Stimulated activated CD4-positive, alpha-beta T cell treated with anti-CD3 and anti-CD28 coated beads, Interleukin-2, amount 100 ng/mL, for 4 hours (primary cell): ENCODE measurements at places on chromosomes 3 and 15.

GRCh38 chr15:68407886-68408881 is 23.8 kb downstream of the ITGA11 start:
- no peak for DNase-seq

DNA sequence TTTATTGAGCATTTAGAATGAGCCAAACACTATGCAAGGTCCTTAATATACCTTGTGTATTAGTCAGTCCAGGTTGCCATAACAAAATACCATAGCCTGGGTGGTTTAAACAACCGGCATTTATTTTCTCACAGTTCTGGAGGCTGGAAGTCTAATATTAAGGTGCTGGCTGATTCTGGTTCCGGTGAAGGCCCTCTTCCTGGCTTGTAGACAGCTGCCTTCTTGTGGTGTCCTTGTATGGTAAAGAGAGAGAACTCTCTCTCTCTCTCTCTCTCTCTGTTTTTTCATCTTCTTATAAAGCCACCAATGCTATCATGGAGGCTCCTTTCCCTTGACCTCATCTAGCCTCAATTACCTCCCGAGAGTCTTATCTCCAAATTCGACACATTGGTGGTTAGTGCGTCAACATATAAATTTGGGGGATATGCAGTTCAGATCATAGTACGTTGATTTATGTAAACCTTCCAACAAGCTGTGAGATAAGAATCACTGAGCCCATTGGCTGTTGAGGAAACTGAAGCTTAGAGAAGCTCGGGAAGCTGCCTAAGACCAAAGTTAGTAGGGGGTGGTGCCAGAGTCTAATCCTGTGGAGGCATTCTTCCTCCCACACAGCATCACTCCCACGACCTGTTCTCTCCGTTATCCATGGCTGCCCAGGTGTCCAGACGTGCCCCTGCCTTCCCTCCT is 298.0 kb upstream of the PROK2 start:
- DNase-seq, result no peak

GRCh38 chr3:73766599-73767381 is 142.0 kb upstream of the PDZRN3 start:
- no peak for DNase-seq

DNA sequence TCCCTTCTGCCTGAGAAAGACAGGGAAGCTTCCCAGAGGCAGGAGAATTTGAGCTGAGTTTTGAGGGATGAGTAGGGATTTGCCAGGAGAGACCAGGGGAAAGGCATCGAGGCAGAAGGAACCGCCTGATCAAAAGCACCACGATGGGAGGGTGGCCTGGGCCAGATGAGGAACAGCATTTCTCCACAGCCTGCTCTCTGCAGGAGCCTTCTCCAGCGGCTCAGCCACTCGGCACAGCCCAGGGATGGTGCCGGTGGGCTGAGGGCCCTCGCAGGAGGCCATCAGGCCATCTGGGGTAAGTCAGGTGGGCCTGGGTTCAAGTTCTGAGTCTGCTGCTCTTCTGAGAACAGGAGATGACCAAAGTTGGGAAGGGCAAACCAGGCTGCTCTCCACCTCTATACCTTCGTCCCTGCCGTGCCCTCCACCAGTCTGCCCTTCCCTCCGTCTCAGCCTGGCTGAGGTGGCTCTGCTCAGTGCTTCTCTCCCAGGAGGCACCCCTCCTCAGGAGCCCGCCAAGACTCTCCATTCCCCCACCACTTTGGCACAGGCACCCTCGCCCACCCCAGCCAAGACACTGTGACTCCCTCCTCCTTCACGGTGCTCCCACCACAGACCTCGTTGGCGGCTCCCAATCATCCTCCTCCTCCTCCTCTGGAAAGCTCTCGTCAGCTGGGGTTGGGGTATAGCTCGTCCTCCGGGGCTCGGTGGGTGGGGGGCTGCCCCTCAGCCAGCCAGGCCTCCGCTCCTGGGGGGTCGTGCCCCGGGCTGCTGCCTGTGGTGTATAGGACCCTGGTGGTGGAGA is 34.9 kb downstream of the GRIP2 start:
- no peak for DNase-seq

GRCh38 chr3:46929324-46929723 is 47.2 kb downstream of the CCDC12 start:
- DNase-seq, result no peak

DNA sequence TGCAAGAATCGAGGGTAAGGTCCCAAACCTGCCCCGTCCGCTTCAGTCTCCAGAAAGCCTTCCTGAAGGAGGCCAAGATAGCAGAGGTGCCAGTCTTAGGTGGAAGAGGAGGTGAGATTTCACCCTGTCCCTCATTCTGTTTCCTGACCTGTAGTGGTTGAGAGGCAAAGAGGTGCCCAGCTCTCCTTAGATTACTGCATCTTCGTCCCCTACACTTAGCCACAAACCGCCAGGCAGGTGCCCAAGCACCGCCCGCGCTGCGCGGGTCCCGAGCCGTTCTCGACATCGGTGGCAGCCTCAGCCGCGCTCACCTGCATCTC is 23.8 kb upstream of the POLG start:
- no peak for DNase-seq

GRCh38 chr3:190338717-190339116 is 16.5 kb upstream of the CLDN1 start:
- no peak for DNase-seq

GRCh38 chr3:27671101-27671500 is 51.0 kb downstream of the EOMES start:
- no peak for DNase-seq

GRCh38 chr15:82647045-82647834 is at the start of gene CPEB1:
Gene CPEB1, minus strand, starts transcription at chr15:82647363. Its CDS starts 18,904 bp downstream, at chr15:82628459.
- DNase-seq, result peak; percentile 59

DNA sequence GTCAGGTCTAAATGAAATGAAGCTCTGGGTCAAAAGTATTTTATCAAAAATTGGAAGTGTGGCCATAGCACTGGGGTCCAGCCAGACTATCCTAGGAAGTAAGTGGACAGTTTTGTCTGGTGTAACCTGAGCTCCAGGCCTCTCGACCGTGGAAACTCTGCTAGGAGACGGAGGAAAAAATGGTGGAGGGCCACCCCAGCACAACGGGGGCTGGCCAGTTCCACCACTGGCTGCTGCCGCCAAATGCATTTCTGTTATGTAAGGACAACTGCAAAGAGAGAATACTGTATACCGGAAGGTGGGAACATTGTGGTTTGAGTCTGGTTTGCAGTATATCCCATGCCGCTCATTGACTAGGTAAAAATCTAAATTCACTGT is 235.7 kb downstream of the GREM1 start:
- no peak for DNase-seq

- DNase-seq, result no peak
These were observed 323.0 kb downstream of the LPP start for GRCh38 chr3:188476935-188477334.

GRCh38 chr15:53974813-53975212 is 3.4 kb upstream of the UNC13C start:
- DNase-seq, result no peak

DNA sequence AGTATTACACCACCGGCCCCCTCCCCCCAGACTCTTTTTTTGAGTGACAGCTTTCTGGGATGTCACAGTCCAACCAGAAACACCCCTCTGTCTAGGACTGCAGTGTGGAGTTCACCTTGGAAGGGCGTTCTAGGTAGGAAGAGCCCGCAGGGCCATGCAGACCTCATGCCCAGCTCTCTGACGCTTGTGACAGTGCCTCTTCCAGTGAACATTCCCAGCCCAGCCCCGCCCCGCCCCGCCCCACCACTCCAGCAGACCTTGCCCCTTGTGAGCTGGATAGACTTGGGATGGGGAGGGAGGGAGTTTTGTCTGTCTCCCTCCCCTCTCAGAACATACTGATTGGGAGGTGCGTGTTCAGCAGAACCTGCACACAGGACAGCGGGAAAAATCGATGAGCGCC is 63.6 kb downstream of the AAGAB start:
- no peak for DNase-seq

DNA sequence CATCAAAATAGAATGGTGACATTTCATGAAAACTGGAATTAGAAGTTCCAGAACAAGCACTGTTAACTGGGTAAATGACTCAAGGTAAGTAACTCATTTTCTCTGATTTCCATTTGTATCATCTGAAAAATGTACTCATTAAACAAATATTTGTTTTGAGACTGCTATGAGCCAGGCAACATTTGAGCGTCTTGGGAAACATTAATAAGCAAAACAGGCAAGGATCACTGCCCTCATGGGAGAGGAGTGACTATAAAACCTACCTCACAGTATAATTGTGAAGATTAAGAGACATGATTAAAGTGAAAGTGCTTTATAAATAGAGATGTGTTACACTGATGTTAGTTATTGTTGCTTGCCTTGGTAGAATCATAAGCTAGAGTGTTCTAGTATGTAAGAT is 711.8 kb upstream of the UBE2E2 start:
- DNase-seq, result no peak

- DNase-seq, result no peak
These were observed 25.6 kb downstream of the SEC22C start for GRCh38 chr3:42556089-42556632.

GRCh38 chr3:196440041-196440537 is 7.9 kb upstream of the UBXN7 start:
- DNase-seq, result no peak

DNA sequence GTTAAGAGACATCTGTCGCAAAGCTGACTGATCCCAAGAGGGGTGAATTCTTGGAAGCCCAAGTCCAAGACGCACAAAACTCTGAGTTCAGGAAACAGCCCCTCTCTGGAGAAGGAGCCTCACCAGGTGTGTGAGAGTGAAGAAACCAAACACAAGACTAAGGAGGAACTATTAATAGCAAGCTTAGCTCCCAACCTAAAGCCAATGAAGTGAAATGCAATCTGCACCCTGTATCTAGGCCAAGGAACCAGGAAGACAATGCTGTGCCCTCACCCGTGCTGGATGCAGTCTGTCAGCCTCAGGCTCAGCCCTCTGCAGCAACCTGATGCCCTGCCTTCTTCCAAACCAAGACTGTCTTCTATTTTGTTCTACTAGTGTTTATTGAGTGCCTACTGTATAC is 22.5 kb upstream of the THBS1 start:
- no peak for DNase-seq

- no peak for DNase-seq
These were observed 831.4 kb downstream of the AGBL1 start for GRCh38 chr15:86911022-86911421.

GRCh38 chr3:128285042-128285966 is 132.0 kb downstream of the EEFSEC start:
- no peak for DNase-seq

GRCh38 chr15:43903864-43904290 is 77.1 kb downstream of the WDR76 start:
- DNase-seq, result peak; percentile 14

DNA sequence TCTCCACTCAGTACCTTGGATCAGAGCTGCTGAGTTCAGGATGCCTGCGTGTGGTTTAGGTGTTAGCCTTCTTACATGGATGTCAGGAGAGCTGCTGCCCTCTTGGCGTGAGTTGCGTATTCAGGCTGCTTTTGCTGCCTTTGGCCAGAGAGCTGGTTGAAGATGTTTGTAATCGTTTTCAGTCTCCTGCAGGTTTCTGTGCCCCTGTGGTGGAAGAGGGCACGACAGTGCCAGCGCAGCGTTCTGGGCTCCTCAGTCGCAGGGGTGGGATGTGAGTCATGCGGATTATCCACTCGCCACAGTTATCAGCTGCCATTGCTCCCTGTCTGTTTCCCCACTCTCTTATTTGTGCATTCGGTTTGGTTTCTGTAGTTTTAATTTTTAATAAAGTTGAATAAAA is 7.0 kb upstream of the PODXL2 start:
- no peak for DNase-seq

DNA sequence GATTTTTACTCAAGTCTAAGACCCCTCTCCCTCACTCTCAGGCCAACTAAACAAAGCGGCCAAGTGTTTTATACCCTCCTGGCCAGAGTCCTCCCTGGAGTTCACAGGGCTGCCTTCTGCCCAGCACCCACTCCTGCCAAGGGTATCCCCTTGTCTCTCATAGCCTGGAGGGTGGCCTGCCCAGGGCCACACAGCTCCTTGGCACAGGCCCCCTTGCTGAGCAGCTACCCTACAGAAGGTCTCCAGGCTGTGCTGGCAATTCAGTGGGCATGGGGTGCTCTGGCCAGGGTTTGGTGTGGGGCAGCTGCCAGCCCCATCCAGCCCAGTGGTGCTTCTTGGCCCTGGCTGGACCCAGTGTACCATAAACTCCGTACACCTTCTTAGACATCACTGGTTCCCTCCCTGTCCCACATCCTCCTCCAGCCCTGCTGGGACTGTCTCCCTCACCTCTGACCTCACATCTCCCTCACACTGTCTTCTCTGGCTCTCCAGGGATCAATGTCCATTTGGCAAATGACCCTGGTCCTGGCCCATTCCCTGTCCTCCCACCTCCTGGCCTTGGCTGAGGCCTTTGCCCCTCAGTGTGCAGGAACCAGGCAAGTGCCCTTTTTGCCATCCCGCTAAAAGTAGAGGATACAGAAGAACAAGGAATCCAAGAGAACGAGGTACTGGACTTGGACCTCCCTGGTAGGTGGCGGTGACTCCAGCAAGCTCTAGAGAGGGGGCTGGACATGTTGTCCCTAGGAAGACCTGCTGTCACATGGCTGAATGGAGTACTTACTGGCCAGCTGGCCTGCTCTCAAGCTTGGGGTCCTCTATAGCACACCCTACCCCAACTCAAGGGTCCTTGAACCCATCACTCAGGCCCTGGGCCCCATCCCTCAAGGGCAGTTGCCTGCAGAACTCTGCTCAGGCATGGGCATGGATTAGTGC is 50.0 kb upstream of the TRPM1 start:
- no peak for DNase-seq

DNA sequence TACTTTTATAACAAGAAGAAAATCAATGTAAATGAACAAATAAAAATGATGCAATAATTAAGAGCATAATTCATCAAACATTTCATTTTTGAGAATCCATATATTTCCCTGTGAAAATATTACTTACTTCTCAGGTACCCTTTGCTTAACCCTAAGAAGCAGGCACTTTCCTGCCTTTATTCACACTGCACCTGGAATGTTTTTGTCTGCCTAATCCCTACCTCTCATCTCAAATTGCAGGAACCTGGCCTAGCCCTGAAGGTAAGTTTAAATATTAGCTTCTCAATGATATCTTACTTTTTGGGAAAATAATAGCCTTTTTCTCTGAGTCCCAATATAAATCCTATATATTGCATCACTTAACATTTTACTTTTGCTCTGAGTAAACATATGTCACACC is 559.1 kb downstream of the FGF12 start:
- no peak for DNase-seq

- DNase-seq, result no peak
These were observed 2.2 kb upstream of the FBXW12 start for GRCh38 chr3:48369693-48370332.

GRCh38 chr3:156472150-156472549 is 82.8 kb downstream of the SSR3 start:
- DNase-seq, result no peak

- no peak for DNase-seq
These were observed 13.0 kb downstream of the FOXP1 start for GRCh38 chr3:71570546-71570945.

- DNase-seq, result no peak
These were observed 37.0 kb downstream of the DAPK2 start for GRCh38 chr15:64009241-64009640.

GRCh38 chr3:20546636-20547035 is 360.6 kb upstream of the SGO1 start:
- no peak for DNase-seq

GRCh38 chr15:35980719-35981118 is 434.8 kb upstream of the DPH6 start:
- DNase-seq, result no peak
